ENCODE measurements at places on chromosomes 16 and 17. TPM values are rescaled to one million over a fixed set of nuclear protein-coding genes. Genes with fewer than 3 reads are reported as not detected.

GRCh38 chr16:8110572-8111514, 479.5 kb downstream of the TMEM114 start:
- no peak for DNase-seq

- DNase-seq = no peak
Observed at GRCh38 chr16:175011-175949, 1.2 kb upstream of the HBA1 start.

DNA sequence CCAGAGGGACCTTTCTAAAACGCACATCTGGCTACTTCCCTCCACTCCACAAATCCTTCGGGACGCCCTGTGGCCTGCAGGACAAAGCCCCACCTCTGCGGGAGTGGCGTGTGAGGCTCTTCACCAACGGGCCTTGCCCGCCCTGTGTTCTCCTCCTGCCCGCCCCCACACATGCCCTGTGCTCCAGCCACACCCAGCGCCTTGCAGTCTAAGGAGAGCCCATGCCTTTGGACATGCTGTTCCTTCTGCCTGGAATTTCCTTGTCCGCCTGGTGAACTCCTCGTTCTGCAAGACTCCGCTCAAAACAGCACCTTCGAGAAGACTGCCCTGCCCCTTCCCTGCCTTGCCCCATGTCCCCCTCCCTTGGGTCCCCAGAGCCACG, 7.4 kb downstream of the ELOB start:
- DNase-seq = no peak

Gene SOCS7
- total RNA-seq = 14.7 TPM

Gene BORCS6
- total RNA-seq = 9.6 TPM

- DNase-seq = no peak
Observed at GRCh38 chr17:12545877-12546513, 119.7 kb upstream of the MYOCD start.
